ENCODE measurements at places on chromosomes 6 and 20. TPM values are rescaled to one million over a fixed set of nuclear protein-coding genes. Genes with fewer than 3 reads are reported as not detected.

The CFAP61 gene
- total RNA-seq = 0.32 TPM

The CCDC170 gene
- not detected for total RNA-seq

The PPP1R14C gene
- total RNA-seq = not detected

The OLIG3 gene
- 0.12 TPM for total RNA-seq

The CLDN20 gene
- total RNA-seq = not detected

The ACOT8 gene
- 21.1 TPM for total RNA-seq

The FAM209B gene
- total RNA-seq = not detected

The RBBP9 gene
- 24.7 TPM for total RNA-seq

The ABCC10 gene
- total RNA-seq = 6.9 TPM
